Suppressor macrophage treated with lipopolysaccharide for 1 hour (primary cell): ENCODE measurements at places on chromosomes 12 and 14.

- no peak for DNase-seq
These were observed 152.3 kb downstream of the RAD51B start for GRCh38 chr14:67971627-67972625.

DNA sequence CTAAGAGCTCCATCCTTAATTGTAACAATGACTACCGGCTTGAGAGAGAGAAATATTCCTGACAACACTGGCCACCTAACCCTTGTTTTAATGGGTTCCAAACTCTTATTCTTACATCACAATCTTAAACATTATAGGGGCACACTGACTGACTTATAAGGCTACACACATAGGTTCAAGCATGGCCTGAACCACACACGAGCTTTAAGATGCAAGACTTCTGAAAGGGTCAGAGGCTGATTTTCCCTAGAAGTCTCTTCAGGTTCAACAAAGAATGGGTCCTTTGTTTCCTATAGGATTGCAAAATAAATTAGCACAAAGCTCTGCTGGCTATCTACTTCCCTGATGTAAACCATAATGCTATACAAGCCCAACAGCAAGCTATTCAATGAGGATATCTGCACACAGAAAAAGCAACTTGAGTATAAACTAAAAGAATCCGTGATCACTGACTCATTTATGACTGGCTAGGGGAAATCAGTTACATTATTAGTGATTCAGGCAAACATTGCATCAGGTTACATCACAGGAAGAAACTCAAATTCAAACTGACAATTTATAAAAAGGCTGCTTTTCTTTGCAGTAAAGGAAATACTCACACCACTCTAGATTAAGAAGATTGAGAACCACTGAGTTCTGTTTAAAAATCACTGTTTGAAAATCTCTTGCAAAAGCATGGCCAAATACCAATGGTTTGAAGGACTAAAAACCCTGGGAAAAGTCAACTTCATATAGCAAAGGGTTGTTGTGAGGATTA lies 8.5 kb downstream of the BTG1 start:
- DNase-seq, result peak; percentile 92

DNA sequence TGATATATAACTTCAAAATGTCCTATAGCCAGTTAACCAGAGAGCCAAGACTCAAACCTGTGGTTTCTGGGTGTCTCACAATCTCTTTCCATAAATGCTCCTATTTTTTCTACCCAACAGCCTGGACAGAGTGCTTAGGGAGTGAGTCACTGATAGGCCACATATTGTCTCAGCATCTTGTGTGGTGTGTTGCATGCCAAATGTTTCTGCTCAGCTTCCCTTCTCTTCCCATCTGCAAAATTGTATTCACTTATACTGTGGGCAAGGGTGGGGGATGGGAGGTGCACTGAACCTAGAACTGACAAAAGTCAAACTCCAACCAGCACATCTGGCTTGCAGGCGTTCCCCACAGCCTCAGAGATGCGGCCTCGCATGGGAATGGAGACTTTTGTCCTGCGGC lies 123.3 kb downstream of the KCNA5 start:
- no peak for DNase-seq

DNA sequence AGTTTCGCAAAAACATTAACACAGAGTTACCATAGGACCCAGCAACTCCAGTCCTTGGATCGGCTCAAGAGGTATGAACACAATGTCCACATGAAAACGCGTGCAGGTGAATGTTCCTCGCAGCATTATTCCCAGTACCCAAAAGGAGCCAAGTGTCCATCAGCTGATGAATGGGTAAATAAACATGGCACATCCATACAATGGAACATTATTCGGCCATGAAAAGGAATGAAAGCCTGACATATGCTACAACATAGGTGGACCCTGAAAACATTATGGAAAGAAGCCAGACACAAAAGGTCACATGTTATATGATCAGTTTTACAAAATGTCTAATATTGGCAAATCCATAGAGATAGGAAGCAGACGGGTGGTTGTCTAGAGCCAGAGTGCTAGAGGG lies 9.1 kb downstream of the RILPL1 start:
- DNase-seq, result no peak

GRCh38 chr14:74881431-74882102 lies at the start of gene DLST:
Gene DLST (plus strand): TSS chr14:74881916. CDS start chr14:74881954, 38 bp downstream.
- peak; percentile 96 for DNase-seq

- DNase-seq, result no peak
These were observed 23.6 kb downstream of the MED6 start for GRCh38 chr14:70576891-70577290.

DNA sequence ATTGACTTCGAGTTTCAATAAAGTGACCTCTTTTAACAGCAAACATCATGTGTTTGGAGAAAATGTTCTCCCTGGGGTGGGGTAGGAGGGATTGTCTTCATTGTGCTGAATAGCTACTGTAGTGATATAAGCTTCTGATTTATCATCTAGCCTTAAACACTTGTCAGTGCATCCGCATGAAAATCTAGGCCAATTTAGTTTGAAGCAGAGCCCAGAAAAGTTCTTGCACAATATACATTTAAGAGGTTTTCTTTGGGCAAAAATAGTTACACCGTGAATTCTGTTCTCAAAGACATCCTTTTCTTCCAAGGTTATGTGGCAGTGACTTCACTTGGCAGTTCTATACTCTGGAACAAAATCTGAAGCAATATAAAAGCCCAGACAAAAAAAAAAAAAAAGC lies 136.0 kb upstream of the IFNG-AS1 start:
- DNase-seq, result no peak

- DNase-seq, result no peak
These were observed 18.9 kb downstream of the TMEM120B start for GRCh38 chr12:121731473-121731872.

GRCh38 chr14:96416292-96416691 lies 24.4 kb downstream of the AK7 start:
- DNase-seq, result no peak

DNA sequence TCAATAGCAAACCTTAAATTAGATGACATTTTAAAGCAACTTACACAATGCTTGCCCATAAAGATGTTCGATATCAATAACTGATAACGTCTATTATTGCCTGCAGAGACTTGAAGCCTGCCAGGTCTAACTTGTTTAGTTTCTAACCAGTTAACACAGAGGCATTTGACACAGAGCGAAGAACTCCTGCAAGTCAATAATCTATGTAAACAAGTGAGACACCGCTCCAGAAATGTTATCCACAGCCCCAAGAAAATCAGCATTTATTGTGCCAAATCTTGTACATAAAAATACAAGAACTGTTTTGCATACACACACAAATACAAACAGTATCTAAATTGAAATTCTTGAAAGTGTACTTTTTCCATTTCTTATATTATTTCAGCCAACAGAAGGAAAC lies 236.0 kb upstream of the DIO3 start:
- no peak for DNase-seq

- no peak for DNase-seq
These were observed 17.9 kb downstream of the C12orf43 start for GRCh38 chr12:120998435-120998834.
